ENCODE measurements at places on chromosomes 7 and 10.

- no peak for DNase-seq
Measured at GRCh38 chr7:30659312-30659711, 22.9 kb downstream of the CRHR2 start.

DNA sequence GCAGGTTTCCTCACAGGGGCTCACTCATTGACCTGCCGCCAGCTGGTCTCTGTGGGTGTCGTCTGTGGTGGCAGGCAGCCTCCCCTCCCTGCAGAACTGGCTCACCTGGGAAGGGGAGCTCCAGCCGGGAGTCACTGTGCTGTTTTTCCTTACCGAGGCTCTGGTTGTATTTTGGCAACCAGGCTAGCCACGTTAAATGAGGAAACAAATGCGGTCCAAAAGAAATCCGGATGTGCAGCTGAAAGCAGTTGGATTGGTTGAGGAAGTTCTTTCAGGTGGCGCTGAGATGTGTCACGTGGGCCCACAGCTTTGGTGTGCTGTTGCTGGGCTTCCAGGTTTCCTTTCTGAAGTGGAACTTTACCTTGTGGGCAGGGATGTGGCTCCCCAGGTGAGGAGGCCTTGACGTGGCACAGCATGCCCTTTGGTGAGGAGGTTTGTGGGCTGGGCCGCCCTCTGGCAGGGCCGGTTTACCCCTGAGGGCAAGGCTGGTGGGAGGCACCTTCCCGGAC lies 14.2 kb downstream of the MTURN start:
- DNase-seq, result no peak

DNA sequence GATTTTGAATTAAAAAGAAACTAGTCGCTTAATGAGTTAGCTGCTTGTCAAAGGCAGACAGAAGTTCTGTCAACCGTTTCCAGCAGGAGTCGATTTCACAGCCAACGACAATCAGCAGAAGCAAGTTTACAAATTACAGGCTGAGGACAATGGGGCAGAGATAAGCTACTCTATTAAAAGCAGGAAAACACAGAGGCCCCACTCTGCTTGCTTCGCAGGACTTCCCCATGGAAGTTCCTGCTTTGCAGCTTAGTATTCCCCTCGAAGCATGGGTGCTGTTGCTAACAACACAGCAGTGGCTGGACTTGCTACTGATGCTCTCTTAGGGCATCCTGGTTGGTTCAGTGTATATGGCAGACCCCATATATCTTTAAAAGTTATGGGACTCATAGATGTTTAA lies 50.8 kb upstream of the KLF6 start:
- DNase-seq, result no peak

- DNase-seq, result no peak
Measured at GRCh38 chr10:124224331-124225028, 131.1 kb upstream of the CHST15 start.

DNA sequence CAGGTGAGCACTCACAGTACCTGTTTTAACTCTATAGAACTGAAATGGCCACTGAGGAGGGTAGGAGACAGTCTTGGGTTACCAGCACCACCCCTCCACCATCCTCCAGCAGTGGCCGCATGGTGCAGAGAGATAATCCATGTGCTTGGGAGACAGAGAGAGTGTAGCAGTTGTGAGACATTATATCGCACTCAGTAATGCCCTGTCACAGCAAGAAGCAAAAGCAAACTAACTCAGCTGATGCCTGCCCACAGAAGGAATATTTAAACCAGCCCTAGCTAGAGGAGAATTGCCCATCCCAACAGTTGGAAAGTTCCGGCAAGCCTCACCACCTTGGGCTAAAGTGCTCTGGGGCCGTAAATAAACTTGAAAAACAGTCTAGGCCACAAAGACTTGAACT lies 58.8 kb upstream of the HBP1 start:
- DNase-seq, result no peak

- no peak for DNase-seq
Measured at GRCh38 chr7:4690953-4691856, 9.1 kb downstream of the FOXK1 start.

DNA sequence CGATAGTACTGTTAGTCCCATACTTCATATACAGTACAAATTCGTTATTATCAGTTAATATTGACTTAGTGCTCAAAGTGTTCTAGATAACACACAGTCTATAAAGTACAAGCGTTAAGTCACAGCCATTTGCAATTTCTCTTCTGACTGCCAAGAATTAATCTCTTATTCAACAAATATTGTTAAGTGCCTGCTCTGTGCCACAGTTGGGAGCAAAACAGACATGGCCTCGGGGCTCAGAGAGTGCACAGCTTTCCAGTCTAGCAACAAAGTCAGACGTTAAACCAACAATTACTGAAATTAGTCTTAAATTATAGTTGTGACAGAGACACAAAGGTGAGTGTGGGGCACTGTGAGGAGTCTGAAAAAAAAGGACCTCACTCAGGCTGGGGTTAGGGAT lies 113.0 kb upstream of the DPP6 start:
- no peak for DNase-seq

GRCh38 chr10:125633517-125633999 lies 49.4 kb downstream of the TEX36 start:
- no peak for DNase-seq

GRCh38 chr10:62635127-62635526 lies 169.4 kb upstream of the ADO start:
- DNase-seq, result no peak

DNA sequence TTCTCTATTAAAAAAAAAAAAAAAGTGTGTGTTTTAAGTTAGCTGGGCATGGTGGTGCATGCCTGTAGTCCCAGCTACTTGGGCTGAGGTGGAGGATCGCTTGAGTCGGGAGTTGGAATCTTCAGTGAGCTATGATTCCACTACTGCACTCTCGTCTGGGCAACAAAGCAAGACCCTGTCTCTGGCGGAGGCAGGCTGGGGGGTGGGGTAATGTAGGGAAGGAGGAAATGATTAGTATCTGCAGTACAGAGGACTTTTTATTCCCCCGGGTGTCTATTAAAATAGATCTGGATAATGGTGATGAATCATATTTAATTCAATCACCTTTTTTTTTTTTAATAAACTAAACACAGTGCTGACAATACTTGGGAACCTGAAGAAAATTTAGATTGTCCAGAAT lies 6.5 kb downstream of the CBX3 start:
- no peak for DNase-seq

DNA sequence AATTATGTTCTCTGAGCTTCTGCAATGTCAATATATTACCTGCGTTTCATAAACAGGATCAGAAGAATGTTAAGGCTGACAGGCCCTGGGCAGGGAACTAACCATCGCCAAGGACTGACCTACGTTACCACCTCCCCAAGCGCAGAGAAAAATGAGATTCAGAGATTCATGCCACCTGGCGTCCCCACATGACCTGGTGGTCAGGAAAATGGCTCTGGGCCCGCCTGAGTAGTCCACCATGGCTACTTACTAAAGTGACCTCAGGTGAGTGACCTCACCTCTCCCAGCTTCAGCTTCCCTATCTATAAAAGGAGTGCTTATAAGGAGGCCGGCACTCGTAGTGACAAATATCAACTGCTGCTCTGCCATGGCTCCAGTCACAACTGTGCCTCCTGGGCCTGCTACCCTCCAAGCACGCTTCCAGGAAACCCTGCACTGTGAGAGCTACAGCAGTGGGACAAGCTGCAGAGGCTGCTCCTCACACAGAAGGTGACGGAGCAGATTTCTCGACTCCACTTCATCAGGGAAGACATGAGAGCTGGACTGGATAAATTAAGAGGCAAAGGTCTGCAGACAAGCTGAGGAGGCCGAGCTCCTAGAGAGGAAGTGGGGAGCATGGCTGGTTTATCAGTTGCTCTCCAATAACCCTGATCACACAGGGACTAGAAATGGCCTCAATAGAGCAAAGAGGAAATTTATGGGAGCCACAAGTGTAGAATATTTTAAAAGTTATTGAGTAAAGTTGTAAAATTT lies 103.0 kb downstream of the RNF216 start:
- no peak for DNase-seq

- DNase-seq, result no peak
Measured at GRCh38 chr7:155591055-155591775, 44.9 kb upstream of the CNPY1 start.

DNA sequence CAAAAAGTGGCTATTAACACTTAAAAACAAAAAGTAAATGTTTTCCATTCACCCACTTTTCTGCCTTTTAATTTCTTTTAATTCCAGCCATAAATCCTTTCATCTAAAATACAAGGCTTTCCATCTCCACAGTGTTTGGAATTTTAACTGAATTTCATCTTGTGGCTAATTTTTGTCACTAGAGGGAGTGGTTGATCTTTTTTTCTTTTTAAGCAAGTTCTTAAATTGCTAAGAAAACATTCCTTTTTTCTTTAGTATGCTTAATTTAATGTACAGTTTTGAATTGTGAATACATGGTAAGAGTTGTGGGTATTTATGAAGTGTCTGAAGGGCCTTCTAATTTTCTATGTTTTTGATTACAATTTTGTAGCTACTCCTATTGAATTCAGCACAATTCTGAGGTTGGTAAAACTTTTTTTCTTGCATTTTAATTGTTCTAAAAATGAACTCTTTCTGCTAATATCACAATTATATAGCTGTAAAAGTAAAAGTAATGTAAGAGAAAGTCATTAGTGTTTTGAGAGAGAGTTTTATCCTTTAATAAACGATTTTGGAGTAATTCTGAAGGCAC lies 54.9 kb upstream of the ANK3 start:
- no peak for DNase-seq

DNA sequence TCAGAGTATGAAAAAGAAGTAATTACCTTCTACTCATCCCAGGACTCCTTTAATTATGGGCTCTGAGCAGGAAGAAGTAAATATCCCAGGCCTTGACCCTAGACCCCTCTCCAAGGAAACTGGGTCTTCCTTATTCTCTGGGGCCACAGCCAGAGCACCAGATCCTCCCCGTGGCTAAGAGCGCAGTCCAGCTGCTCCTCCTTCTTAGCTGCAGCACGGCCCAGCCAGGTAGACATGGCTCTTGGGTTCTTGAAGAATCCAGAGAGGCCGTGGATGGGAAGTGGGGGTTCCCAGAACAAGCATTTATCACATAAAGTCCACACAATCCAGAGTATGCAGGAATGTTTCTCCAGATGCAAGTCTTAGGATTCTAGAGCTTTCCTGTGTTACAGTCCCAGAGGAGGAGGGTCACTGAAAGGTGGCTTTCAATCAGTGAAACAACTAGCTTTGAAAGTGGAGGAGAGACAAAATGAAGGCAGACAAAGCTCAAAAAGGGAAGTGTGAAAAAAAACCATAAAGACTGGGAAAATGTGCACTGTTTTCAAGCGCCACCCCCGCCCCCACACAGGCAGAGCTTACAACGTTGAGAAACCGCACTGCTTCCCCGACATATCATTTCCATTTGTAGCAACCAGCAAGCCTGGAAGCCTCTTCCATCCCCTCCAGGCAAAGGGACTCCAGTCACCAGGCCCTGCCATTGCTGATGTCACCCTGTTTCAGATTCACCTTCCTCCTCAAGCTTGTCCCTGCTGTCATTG lies 396.5 kb upstream of the MKI67 start:
- DNase-seq, result no peak

DNA sequence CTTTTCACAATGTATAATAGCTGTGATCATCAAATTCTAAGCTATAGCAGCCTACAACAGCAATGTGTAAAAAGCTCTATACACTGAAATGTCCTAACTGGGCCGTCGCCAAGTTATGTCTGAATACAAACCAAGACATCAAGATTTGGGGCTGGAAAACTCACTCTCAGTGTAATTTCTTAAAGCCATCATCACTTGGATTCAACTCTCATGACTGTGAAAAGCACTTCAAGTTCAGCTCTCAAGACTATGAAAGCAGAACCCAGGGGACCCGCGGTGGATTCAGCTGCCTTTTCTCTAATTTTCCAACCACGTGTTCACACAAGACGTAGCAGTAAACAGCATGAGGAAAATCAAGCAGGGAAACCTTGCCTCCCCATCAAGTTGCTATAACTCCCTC lies 15.8 kb upstream of the ZNRF2 start:
- DNase-seq, result no peak

DNA sequence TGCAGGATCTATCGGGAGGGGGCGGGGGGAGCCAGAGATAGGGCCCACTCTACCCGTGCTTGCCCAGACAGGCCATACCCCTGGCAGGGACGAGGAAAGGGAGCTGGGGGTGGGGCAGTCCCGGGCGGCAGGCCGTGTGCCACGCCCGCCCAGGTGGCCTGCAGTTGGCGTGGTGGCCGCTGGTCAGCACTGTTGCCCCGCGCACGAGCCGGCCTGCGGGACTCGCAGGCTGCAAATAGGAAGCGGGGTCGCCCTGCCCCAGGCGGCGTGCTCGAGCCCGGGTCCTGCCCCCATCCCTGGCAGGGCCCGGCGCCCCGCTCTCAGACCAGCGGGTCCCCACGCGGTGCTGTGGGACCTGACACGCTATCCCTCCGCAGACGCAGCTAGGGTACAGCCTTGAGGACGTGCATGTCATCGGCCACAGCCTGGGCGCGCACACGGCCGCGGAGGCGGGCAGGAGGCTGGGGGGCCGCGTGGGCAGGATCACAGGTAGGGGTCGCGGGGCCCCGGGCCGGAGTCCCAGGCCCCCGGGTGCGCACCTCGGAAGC lies 6.7 kb downstream of the PNLIPRP2 start:
- peak; percentile 33 for DNase-seq

DNA sequence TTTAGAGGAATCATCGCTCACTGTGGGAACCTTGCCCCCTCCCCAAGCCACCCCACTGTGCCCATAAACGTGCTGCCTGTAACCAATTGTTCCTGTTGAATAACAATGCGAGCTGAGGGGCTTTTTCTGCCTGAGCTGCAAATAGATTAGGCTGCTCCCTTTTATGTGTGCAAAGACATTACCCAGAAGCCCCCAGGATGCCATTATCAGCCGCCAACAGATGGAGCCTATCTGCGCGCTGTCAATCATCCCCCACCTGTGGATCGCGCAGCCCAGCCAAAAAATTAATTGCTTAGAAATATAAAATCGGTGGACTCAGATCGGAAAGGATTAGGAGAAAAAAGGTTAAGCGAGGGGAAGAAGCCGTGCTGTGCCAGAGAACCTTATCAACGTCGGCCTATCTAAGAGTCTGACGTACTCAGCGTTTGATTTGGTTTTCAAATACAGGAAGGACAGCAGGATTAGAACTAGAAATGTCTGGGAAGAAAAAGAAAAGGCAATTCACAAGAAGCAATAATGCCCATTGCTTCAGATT lies 167.3 kb upstream of the MYO3A start:
- DNase-seq, result no peak

DNA sequence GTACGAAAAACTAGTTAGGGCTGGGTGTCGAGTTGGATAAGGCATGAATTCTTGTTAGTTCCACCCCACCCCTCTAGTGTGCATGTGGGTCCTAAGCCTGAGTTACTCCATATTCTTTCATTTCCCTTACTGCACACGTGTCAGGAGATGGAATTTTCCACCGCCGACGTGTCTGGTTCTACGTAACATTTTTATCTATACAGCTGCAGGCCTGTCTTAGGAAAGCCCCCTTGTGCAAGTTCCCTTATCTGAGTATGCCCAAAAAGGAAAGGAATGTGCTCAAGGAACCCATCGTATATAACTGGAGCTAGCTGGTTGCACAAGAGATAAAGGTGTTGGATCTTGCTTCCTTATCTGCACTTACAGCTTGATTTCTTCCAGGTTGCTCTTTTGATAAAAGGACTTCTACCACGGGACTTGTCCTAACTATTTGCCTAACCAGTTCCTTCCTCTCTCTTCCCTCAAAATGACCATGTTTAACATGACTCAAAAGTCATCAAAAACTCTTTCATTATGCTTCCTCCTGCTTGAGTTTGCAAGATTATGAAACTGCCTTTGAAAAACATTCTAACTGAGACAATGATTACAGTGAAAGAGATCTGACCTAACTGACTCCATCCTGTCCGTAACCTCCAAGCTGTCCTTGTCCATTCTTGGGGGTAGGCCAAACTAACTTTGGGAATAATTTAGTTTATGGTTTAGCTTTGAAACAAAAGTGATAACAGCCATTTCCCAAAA lies 181.4 kb downstream of the AKR1D1 start:
- DNase-seq, result no peak

Data from NCI-H460 (cell line).